ENCODE measurements at places on chromosomes 13 and 19.
A peak's percentile ranks its signal among the peaks of the same experiment; 100 is the strongest.

DNA sequence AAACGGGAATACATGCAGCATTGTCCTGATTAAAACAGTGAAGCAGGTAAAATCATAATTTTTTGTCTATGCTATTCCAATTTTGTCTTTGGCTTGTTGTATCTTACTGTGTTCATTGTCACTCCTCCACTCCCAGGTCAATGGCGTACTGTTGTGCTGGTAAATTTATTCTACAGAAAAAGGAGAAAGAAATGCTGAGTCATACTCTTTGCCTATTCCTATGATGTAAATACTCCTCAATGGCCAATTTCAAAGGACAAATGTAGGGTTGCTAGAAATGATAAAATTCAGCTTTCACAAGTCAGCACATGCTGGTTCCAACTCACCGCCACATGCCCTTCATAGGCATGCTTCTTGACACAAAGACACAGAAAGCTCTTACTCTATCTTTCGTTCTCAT lies 694.4 kb upstream of the PCDH20 start:
- DNase-seq, result no peak

DNA sequence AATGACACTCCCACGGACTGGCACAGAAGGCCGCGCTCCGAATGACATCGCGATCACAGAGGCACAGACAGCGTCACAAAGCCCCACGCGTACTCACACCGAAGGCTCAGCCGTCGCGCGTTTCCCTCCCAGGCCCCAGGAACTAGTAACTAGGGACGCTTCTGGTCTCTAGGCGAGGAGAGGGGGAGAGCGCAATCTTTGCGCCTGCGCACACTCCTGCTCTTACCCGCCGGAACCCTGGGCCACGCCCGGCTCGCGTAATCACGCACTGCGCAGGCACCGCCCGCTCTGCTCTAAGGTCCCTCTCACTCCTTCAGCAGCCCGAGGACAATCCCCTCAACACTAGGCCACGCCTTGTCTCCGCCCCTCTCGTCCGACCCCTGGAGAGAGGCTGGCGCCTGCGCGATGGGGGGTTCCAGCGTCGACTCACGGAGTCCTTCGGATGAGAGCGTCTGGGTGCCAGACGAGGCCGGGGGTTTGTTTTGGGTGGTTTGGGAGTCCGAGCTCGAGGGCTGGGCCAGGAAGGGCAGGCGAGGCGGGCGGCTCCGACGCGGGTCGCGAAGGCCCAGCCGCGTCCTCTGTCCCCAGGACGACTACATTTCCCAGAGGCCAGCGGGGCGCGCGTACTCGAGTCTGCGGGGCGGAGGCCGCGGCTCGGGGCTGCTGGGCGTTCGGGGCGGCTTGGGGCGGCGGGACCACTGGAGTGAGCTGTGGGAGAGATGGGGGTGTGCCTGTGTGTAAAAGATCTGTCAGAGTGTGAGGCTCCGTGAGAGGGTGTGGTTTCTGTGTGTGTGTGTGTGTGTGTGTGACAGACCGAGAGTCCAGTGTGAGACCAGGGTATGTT lies at the start of gene ZNF471:
Gene ZNF471, plus strand, starts transcription at position 410 of the 844 bp plus-strand sequence. CDS start 3,717 bp downstream, outside the sequence.
- DNase-seq, result peak; percentile 98

- DNase-seq, result no peak
Measured at GRCh38 chr19:36100476-36100875, 10.5 kb upstream of the OVOL3 start.

DNA sequence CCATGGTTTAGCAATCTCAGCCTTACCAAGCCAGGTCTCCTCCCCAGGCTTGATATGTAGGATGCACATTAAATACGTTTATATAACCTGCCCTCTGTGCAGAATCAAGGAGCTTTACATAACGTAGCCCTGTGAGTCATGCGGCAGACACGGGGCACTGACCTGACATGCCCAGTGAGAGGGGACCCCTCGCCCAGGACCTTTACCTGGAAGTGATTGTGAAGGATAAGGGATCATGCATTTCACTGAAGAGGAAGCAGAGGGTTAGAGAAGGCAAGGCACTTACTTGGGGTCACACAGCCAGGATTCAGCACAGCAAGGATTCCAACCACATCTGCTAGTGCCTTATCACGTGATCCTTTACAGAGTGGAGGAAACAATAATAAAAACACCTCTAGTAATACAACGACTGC lies 18.9 kb upstream of the FOSB start:
- DNase-seq, result no peak

Data from pons (tissue), 1 donor.